ENCODE measurements at places on chromosomes 13 and 19.

DNA sequence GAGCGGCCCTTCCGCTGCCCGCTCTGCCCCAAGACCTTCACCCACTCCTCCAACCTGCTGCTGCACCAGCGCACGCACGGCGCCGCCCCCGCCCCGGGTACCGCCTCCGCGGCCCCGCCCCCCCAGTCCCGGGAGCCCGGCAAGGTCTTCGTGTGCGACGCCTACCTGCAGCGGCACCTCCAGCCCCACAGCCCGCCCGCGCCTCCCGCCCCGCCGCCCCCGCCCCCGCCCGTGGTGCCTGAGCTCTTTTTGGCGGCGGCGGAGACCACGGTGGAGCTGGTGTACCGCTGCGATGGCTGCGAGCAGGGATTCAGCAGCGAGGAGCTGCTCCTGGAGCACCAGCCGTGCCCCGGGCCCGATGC lies 3.2 kb upstream of the NAT14 start:
- H3K36me3 ChIP-seq, result peaks cover 3% of the 10 kb centered on the region
- no peak overlapping the region for H3K27ac ChIP-seq
- H3K4me1 ChIP-seq, result peaks cover 8% of the 10 kb centered on the region
- no peak for DNase-seq
- no peaks in the 10 kb centered on the region for H3K27me3 ChIP-seq

DNA sequence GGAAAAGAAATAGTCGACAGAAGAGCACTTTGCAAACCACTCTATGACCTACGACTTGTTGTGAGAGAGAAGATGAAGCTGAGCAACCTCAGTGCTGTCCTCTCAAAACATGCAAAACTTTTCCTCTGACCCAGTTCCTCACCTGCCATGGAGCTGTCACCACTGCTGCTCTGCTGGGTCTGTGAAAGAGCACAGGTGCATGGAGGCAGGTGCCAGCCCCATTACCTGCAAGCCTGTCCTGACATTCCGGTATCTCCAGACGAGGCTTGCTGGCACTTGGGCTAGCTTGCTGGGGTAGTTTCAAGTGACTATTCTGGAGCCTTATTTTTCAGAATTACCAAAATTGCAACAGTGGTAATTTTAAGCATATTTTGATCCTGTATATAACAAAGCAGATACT lies 49.5 kb upstream of the RFXAP start:
- DNase-seq, result no peak
- H3K27ac ChIP-seq, result no peak overlapping the region
- no peak overlapping the region for H3K4me3 ChIP-seq
- no peaks in the 10 kb centered on the region for H3K27me3 ChIP-seq
- H3K4me1 ChIP-seq, result no peaks in the 10 kb centered on the region

DNA sequence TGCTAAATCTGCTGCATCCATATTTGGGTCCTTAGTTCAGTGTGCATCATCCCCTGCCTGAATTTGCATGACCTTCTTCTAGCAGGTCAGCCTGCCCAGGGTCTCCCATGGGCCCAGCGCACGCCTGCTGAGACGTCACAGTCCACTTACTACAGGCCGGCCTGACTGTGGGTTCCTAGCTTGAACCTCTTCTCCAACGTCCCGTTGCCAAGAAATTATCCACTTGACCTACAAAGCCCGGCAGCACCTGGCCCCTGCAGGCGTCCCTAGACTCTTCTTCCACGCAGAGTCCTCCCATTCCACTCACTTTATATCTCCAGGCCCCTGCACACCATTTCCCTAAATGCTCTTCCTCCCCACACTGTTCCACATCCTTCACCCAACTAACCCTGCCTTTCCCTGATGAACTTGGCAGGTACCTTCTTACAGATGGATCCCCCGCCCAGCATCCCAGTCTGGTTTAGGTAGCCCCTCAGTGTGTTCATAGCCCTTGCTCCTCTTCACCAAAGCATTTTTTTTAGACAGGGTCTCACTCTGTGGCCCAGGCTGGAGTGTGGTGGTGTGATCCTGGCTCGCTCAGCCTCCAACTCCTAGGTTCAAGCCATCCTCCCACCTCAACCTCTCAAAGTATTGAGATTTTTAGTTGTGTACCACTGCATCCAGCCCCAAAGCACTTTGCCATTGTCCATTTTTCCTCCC lies 155.0 kb upstream of the SOX1 start:
- no peaks in the 10 kb centered on the region for H3K27me3 ChIP-seq
- H3K27ac ChIP-seq, result no peak overlapping the region
- H3K4me1 ChIP-seq, result no peaks in the 10 kb centered on the region
- no peaks in the 10 kb centered on the region for H3K36me3 ChIP-seq
- no peak for DNase-seq
- no peak overlapping the region for H3K4me3 ChIP-seq

DNA sequence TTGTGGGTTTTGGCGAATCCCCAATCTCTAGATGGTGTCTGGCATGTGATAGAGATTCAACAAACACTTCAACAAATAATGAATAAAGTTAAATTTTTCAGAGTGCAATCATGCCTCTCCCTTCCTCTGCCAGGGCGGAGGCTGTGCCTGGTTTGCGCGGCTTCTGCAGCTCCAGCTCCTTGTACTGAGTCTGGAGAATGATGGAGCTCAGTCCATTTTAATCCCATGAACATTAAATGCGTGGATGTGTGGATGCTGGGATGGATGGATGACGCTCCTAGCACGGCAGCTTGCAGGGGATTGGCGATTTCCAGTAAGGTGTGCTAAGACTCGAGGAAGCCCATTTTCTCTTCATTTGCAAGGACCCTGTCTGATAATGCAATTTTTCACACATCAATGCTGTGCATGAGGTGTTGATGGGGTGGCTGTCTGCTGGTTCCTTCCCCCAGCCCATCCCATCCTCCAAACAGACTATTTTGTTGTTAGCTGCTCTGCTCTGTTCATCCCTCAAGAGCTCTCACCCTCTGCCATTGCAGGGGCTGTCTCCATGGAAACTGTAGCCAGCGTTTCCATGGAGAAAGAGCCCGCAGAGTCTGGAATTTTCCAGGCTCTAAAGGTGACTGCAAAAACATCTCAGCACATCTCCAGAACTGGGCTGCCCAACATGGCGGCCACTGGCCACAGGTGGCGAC lies 92.6 kb upstream of the PEG3 start:
- H3K4me3 ChIP-seq, result no peak overlapping the region
- no peaks in the 10 kb centered on the region for H3K4me1 ChIP-seq
- no peaks in the 10 kb centered on the region for H3K27me3 ChIP-seq

DNA sequence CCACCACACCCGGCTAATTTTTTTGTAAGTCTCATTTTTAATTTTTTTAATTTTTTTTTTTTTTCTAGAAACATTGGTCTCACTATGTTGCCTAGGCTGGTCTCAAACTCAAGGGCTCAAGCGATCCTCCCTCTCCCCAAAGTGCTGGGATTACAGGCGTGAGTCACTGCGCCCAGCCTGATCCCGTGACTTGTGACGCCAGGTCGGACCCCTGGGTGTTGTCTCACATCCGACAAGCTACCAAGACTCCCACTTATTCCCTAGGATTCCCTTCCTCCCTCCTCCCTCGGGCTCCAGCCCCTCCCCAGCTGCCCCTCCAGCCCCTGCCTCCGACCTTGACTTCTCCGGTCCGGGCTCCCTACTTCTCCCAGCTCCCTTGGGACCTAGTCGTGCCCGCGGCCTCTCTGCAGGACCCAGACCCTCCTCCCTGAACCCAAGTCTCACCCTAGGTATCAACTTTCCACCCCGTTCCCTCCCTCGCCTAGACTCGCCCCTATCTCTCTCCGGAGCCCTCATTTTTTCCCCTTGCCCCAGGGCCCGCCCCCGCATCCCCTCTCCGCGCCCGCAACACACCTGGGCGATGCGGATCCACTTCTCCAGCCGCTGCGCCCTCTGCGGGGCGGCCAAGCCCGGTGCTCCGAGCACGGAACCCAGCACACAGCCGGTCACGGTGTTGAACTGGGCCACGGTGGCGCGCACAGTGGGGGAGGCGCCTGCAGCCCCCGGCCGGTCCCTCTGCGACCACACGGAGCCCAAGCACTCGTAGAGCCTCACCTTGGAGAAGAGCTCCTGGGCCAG lies 13.1 kb downstream of the RGL3 start:
- no peak overlapping the region for H3K4me3 ChIP-seq
- H3K27ac ChIP-seq, result no peak overlapping the region
- H3K36me3 ChIP-seq, result no peaks in the 10 kb centered on the region
- DNase-seq, result no peak
- no peaks in the 10 kb centered on the region for H3K4me1 ChIP-seq

DNA sequence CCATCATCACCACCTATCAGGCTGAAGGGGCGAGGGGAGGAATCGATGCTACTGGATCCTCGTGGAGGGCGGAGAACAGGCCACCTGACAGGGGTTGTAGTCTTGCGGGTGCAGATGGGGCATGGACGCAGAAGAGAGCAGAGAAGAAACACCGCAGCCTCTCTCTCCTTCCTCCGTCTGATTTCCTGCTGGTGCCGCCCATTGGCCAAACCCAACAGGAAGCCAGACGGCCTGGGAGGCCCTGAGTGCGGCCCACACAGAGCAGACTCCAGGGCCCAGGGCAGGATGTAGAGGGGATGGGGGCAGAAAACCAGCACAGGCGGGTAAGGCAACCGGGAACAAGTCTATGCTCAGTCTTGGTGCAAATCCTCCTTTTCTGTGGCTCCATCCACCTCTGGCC lies 15.4 kb downstream of the CEBPA start:
- H3K27ac ChIP-seq, result no peak overlapping the region
- peaks cover 2% of the 10 kb centered on the region for H3K4me1 ChIP-seq
- no peaks in the 10 kb centered on the region for H3K27me3 ChIP-seq
- no peak overlapping the region for H3K4me3 ChIP-seq
- no peaks in the 10 kb centered on the region for H3K36me3 ChIP-seq
- DNase-seq, result peak; percentile 59

DNA sequence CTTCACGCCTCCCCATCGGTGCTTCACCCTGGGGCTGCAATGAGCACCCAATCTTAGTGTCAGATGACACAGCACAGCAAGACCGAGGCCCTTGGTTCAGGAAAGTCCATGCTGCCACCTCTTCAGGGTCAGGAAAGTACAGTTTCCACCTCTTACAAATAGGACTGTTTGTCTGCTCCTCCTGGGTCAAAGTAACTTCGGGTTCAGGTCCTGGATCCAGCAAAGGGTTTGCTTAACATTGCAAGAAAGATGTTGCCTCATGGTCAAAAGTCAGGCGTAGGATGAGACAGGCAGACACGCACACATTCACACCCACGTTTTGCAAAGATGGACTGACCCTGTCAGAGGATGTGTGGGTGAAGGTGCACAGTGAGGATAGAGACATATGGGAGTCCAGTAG lies 1.6 kb upstream of the CYP2B6 start:
- H3K27ac ChIP-seq, result no peak overlapping the region
- H3K27me3 ChIP-seq, result no peaks in the 10 kb centered on the region
- DNase-seq, result peak; percentile 83

DNA sequence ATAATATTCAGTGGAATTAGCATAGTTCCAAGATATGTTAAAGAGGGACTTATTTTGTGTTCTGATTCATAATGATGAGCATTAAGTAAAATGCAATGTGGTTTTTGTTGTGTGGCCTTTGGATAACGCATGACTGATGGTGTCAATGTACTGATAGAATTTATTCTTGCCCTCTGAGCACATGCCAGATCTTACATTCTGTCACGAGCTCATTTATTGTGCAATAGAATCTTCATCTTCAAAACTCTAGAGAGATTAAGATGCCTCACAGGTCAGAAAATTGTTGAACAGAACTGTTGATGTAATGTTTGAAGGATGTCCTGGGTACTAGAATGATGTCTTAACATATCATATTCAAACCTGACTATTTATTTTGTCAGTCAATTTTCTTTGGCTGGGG lies 148.0 kb upstream of the HTR2A start:
- no peak for DNase-seq
- no peak overlapping the region for H3K27ac ChIP-seq
- H3K4me3 ChIP-seq, result no peak overlapping the region
- H3K36me3 ChIP-seq, result no peaks in the 10 kb centered on the region
- H3K27me3 ChIP-seq, result no peaks in the 10 kb centered on the region

DNA sequence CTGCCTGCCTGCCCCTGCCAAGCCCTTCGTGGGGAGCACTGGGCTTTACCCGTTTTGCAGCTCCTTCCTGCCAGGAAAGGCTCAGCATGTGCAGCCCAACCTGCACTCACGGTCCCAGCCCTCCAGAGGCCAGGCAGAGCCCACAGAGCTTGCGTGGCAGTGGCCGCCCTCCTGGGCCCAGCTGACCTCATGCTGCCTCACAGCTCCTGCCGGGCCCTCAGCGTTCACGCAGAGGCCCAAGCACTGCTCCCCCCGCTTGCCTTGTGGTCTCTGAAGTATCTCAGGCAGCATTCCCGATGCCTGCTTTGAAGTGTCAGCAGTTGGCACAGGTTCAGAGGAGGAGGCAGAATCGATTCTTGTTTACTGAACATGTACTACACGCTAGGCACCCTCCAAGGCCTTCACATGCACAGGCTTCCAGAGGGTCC lies 32.5 kb downstream of the CAPN12 start:
- H3K4me1 ChIP-seq, result no peaks in the 10 kb centered on the region
- peaks cover 54% of the 10 kb centered on the region for H3K36me3 ChIP-seq
- H3K4me3 ChIP-seq, result no peak overlapping the region
- DNase-seq, result no peak
